ENCODE measurements at places on chromosomes 6 and 20.

- DNase-seq = no peak
These were observed 344.9 kb downstream of the SMOC2 start for GRCh38 chr6:168785720-168786511.

DNA sequence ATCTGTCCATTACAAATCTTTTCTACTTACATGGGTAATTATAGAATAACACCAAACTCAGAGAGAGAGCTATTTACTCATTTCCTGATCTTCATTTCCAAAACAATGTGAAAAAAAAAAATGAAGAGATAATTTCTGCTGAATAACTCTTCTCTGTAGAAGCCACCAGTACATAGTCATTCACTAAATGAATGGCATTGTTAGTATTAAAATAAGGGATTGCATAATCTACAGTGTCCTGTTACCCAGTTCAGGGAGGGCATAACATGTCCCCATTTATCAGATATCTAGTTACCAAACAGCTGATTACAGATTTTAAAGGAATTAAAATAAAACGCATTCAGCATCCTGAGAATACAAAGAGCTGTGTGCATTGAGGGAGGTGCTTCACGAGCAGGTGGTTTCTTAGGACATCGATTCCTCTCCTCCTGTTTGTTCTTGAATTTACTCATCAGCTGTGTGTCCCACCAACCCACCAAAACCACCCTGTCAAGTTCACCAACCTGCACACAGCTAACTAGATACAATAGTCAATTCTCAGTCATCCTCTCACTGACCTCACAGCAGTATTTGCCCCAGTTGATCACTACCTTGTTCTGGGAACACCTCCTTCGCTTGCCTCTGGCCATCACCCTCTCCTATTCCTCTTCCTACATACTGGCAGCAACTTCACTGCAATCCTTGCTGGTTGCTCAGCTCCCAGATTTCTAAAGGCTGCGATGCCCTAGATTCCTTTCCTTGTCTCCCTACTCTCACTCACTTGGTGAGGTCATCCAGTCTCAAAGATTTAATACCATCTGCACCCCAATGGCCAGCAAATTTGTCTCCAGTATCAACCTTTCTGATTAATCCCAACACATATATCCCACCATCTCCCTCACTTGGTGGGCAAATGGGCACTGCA, 18.7 kb downstream of the CNKSR3 start:
- DNase-seq = no peak

- DNase-seq = no peak
These were observed 57.0 kb upstream of the HCRTR2 start for GRCh38 chr6:55117267-55117666.

DNA sequence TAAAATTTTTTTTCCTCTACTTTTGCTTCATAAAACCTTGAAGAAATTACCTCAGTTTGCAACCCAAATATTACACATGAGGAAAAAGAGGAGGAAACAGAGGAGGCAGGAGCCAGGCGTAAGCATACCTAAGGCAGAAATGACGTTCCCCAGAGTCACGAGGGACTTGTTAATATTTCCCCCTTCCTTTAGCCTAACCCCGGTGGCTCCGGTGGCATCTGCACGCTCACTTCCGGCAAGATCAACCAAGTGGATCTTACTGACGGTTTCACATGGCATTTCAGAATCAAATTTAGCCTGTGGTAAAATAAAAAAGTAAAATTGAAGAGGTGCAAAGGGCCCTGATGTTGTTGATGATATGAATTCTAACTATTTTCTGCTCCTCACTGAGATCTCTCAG, 67.4 kb downstream of the KIF16B start:
- no peak for DNase-seq

Measured in T-helper 22 cell (primary cell).